Activated naive CD4-positive, alpha-beta T cell treated with anti-CD3 and anti-CD28 coated beads, Interleukin-2, amount 50 U/mL, for 16 hours (primary cell): ENCODE measurements at places on chromosomes 16 and 17.

DNA sequence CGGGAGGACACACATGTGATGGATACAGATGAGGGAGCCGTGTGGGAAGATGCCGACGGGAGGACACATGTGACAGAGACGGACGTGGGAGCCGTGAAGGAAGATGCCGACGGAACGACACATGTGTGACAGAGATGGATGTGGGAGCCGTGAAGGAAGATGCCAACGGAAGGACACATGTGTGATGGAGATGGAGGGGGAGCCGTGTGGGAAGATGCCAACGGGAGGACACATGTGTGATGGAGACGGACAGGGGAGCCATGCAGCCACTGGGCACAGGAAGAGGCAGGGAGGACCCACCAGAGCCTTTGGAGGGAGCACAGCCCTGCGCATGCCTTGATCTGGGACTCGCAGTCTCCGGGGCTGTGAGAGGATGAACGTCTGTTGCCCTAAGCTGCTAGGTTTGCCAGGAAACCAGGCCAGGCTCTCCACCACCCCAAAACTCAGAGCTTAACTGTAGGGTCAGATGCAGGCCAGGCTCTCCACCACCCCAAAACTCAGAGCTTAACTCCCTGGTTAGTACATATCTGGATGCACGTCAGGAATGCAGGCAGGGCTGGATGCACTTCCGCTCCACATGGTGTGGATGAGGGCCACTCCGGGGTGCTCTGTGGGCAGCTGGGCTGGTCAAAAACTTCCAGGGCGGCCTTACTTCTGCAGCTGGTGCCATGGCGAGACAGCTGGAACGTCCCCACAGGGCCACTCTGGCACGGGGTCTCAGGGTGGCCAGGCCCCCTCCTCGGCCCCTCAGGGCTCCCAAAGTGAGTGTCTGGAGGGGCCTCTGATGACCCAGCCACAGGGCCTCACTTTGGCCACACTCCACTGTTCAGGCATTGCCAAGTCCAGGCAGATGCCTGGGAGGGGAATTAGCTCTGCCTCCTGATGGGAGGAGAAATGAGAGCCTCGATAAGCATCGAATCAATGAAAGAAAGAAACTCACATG lies 47.7 kb upstream of the ZNF469 start:
- no peak for DNase-seq

DNA sequence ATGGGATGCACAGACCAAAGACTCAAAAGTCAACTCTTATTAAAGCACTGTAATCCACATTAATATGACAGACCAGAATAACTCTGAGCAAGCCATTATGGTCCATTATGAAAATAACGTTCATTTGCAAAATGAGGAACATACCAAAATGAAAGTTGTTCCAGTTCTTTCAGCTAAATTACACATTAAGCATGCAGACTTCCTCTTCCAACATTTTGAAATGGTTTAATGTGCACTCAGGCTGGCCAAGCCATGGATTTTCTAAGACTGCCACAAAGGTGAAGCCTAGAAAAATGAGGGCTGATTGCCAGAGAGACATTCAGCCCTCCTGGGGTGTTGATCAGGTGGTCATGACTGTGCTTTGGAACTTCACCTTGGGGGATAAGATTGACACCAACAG lies 56.7 kb upstream of the NOG start:
- no peak for DNase-seq

GRCh38 chr16:19883966-19884485 lies 622 bp downstream of the GPRC5B start:
- DNase-seq, result no peak

GRCh38 chr16:87150681-87151280 lies 166.4 kb downstream of the C16orf95 start:
- DNase-seq, result no peak

DNA sequence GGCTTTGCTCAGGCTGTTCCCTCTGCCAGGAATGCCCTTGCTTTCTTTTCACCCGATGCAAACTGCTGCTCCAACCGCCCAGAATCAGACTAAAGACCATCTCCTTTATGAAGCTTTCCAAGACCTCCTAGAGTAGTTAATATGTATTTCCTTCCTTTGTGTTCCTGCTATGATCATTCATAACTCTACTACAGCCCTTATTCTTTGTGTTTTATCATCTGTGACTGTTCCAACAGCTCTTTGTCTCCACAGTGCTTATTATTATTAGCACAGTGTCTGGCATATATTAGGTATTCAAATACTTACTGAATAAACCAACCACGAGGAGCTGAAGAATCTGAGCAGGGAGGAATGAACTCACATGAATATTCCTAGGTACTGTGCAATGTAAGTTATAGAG lies 7.6 kb downstream of the PSME3IP1 start:
- DNase-seq, result no peak

GRCh38 chr17:72616447-72616846 lies 476.0 kb downstream of the SLC39A11 start:
- DNase-seq, result no peak

DNA sequence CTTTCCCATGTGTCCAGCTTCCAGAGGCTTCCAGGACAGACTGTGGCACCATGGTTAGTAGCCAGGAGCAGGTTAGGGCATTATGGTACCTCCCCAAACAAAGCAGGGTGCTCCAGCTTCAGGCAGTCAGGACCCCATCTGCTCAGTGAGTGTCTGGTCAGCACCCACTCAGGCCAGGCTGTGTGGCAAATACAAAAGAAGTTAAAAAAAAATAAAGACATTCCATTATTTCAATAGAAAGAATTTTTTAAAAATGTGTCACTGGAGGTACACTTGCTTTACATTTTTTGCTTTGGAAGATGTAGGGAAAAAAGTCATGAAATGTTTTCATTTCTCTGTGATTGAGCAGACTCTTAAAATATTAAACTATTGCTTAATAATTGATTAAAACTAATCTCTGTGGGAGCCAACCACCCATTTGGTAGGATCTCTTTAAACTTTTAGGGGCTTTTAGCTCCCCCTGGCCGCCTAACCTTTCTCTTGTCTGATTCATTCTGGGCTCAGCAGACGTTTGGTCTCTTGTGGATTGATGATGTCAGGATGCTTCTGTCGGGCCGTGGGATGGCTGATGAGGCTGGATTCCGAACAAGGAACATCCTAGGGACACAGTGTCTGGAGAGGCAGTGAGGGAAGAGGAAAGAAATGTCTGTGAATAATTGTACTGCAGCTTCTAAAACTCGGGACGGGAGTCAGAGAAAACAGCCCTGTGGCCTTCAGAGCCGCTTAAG lies 28.4 kb upstream of the NPTX1 start:
- no peak for DNase-seq
